Suppressor macrophage (primary cell): ENCODE measurements at places on chromosomes 16 and 17.
A peak's percentile ranks its signal among the peaks of the same experiment; 100 is the strongest.

DNA sequence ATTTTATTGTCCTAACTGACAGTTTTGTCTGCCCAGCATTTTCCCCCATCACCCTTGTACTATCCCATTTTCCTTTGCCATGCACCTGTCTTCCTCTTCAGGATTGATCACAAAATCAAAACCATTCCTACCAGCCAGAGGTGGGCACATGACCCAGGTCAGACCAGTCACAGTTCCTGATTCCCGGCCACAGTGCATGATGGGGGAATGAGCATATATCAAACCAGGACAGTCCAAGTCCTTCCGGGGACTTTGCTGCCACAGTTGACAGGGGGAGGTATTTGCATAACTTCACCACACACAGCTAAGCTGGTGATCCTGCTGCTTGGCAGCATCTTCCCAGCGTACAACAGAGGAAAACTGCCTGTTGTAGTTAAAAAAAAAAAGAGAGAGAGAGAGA is 493.9 kb downstream of the WWOX start:
- DNase-seq = no peak

DNA sequence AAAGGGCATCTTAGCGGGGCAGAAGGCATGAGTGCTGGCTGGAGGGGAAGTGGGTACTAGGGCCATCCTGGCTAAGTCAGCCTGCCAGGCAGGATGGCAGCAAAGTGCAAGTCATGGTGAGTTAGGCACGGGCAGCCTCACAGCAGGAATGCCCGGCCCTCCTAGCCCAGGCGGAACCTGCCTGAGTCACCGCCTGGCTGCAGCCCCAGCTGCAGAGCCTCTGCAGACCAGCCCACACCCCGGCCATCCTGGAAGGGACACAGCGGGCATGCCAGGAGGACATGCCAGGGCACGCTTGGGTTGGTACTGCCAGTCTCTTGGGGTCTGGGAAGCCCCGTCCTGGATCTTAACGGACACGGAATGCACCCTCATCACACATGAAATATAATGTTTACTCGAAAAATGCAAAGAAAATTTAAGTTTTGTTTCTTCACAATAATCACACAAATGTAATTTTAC is 5.0 kb upstream of the ALDH3A1 start:
- peak; percentile 94 for DNase-seq

GRCh38 chr16:3623642-3624041 is 12.2 kb upstream of the SLX4 start:
- DNase-seq = no peak

DNA sequence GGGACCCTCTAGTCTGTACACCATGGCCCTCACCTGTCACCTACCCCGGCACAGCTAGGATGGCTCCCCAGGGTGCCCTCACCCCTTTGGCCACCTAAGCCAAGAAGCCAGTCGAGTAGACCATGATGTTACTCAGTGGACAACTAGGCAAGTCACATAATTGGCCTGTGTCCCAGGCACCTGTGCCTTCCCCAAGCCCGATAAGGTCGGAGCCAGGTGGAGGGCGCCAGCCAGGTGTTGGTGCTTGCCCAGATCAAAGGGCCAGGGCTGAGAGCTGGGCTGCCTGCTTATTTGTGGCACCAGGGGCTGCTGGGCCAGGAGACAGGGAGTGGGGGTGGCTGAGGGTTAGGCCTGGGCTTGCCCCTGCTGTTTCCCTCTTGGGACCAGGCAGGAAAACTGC is 16.8 kb downstream of the SPNS2 start:
- no peak for DNase-seq

GRCh38 chr17:33451221-33451620 is 158.1 kb upstream of the ASIC2 start:
- no peak for DNase-seq

DNA sequence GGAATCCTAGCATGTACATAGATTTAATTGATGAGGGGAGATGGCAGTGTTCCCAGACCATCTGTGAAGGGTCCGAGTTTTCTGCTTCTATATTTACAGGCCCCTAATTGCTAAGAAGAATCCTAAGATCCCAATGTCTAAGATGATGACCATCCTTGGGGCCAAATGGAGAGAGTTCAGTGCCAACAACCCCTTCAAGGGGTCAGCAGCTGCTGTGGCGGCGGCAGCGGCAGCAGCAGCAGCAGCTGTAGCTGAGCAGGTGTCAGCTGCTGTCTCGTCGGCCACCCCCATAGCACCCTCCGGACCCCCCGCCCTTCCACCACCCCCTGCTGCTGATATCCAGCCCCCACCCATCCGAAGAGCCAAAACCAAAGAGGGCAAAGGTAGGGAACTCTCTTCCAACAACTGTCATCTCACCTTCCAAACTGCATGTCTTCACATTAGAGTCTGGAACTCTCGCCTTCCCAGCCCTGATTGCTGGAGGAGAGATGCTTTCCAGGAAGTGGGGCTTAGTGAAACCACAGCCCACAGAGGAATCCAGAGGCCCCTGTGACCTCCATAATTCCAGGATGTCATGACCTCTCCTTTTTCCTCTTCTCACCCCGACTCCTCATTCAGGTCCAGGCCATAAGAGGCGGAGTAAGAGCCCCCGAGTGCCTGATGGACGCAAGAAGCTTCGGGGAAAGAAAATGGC is 4.7 kb downstream of the CHD3 start:
- DNase-seq = no peak

DNA sequence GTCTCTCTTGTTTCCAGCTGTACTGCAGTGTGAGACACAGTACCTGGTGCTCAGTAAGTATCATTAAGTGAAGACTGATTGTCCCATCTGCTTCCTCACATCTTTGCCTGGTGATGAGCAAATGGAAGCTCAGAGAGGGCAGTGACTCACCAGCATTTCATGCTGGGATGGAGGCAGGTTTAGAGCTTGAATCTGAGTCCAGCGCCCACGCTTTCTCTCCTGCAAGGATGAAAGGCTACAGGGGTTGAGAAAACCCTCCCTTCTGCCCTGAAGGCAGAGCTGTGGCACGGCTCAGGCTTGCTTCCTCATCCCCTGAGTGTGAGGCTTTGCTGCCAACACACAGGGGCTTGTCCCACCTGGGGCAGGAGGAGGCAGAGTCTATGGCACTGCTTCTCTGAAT is 1.5 kb upstream of the RNF112 start:
- DNase-seq = peak; percentile 11

GRCh38 chr17:77726549-77727006 is 231.9 kb upstream of the TNRC6C start:
- no peak for DNase-seq

GRCh38 chr16:20916942-20917341 is 16.4 kb downstream of the LYRM1 start:
- DNase-seq = peak; percentile 79

DNA sequence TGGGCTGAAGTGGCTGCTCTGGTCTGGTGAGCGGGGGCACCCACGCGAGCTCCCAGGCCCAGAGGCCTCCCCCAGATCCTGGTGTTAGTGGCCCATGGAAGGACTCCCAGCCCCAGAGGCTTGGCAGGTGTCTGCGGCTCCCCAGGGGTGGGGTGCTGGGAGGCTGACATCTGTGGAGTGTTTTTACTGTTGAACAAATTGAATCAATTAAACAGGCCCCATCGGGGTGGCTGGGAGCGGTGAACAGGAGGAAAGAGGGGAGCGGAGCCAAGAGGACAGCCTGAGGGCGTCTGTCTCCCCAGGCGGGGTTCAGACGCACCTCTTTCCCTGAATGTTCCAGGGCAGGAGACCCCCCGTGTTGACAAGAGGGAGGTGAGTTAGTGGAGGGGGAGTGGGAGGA is 29.9 kb downstream of the ACTG1 start:
- DNase-seq = no peak

- no peak for DNase-seq
Observed at GRCh38 chr17:32590974-32591373, 104.2 kb downstream of the CDK5R1 start.

- DNase-seq = no peak
Observed at GRCh38 chr17:76986365-76986764, 118.2 kb downstream of the MGAT5B start.

GRCh38 chr17:27320222-27320560 is 26.3 kb downstream of the WSB1 start:
- no peak for DNase-seq

DNA sequence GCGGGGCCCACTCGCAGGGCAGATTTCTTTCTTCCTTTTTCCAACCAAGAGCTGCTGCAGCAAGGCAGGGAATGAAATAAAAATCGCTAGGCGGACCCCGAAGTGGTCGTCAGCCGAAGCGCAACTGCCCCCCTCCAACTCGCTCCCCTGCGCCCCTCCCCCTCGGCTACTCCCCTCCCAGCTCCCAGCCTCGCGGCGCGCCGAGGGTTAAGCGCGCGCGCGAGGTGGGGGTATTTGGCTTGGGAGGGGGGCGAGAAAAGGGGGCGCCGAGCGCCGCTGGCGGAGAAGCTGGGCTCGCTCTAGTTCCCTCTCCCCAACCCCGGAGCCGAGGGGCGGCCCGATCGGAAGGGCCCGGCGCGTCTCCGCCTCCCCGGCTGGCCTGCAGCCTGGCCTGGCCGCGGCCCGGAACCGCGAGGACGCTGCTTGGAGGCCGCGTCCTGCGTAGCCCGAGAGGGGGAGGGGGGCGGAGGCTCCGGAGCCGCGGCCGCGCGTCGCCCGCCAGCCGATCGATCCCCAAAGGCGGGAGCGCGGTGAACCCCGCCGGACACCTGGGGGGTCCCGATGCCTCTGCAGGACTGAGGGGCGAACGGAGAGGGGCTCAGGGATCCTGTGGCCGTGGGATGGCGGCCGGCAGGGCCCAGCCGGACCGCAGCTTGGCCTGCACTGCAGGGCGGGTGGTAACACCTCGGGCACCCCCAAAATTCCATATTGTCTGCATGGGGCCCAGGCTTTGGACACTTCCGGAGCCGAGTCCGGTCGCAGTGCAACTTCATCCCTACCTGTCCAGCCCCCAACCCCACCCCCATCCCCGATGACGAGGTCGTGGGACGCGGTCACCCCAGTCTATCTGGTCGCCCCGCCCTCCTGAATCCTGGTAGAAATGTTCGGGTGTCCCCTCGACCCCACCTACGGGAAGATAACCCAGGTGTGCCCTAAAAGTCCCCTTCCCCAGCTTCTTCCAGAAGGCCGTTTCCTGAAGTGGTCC is 4.9 kb upstream of the CBX4 start:
- DNase-seq = peak; percentile 38

- DNase-seq = peak; percentile 58
Observed at GRCh38 chr17:45784741-45785479, 790 bp downstream of the CRHR1 start.

- DNase-seq = no peak
Observed at GRCh38 chr17:68954146-68954896, 871 bp downstream of the ABCA8 start.

DNA sequence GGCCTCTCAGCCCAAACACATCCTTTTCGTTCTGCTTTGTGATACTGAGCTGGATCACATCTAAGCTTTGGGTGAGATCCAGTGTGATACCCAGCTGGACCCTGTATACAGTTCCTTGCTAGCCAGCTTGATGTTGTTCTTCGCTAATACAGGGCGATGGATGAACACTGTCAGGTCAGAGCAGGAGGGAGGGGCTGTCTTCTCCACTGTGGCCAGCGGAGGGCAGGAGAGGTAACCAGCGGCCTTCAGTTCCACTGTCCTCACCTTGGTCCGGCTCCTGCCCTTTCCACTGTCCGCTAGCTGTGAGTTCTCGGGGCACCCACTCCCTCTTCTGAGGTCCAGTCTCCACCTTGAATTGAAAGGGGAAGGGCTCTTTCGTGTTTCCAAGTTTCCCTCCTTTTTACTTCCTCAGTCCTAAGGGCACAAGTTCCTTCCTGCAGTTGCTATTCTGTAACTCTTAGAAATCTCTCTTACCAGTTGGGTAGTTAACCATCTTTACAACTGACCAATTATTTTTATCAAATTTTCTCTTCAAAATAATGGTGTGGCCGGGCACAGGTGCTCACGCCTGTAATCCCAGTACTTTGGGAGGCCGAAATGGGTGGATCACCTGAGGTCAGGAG is 3.0 kb upstream of the ZNF213 start:
- DNase-seq = peak; percentile 30

GRCh38 chr17:66676421-66676820 is 158.5 kb upstream of the CACNG5 start:
- no peak for DNase-seq

DNA sequence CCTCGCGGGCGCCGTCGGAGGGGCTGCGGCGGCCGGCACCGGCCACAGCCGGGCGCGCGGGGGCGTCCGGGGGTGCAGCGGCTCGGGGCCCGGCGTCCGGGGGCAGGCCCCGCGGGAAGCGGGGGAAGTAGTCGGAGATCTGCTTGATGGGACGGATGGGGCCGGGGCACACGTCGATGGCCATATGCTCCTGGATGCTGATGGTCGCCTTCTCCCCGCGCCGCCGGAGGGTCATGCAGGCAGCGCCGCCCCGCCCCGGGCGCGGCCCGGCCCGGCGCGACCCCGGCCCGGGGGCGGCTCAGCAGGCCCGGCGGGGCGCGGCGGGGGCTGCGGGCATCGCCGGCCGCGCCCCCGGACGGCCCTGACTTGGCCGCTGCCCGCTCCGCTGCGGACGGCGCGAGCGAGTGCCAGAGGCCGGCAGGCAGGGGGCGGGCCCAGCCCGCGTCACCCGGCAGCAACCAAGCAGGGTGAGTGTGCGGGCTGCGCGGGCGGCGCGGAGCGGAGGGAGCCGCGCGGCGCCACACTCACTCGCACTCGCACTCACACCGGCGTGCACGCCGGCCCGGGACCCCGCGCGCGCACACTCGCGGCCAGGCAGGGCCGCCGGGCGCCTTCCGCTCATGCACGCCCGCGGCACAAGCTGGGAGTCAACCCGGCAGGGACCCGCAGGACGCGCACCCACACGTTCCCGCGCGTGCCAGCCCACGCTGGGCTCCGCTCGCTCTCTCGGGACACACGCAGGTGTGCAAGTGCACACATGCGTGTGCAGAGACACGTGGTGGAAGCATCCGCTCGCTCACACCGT is at the start of gene DOC2B:
Gene DOC2B, minus strand, starts transcription at position 406 of the 805 bp plus-strand sequence. Its CDS starts 171 bp downstream, at position 235.
- DNase-seq = peak; percentile 66

DNA sequence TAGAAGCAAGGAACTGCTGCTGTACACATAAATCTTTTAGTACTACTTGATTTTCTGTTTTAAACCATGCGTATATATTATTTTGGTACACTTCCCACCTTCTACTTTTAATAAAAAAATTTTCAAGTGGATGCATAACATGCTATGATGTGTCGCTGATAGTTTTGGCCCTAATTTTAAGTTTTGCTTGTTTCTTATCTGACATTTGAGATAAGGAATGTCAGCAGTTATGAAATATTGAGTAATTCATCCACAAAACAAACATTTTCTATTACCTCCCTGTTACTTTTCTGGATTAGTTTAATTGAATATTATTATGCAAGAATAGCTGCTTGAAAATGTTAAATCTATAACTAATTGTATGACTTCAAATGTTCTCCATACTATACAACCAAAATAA is 35.8 kb downstream of the N4BP1 start:
- DNase-seq = no peak

GRCh38 chr17:2237521-2237921 is 66.1 kb downstream of the SMG6 start:
- no peak for DNase-seq

DNA sequence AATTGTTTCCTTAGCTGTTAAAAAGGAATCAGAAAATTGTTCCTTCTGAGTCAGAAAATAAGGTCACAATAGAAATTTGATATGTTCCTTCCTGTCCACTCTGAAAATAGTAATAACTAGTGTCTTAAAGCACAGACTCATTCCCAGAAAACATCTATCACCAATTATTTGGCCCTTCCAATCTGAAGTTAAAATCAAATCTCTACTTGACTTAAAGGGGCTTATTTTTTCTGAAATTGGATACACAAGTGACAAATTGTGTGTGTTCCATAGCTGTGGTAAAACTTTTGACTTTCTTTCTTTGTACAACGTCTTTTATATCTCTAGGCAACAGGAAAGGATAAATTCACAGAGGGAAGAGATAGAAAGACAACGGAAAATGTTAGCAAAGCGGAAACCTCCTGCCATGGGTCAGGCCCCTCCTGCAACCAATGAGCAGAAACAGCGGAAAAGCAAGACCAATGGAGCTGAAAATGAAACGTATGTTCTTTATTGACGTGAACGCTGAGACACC is 54.5 kb upstream of the MRC2 start:
- DNase-seq = no peak
